Calu3 (cell line): ENCODE measurements at places on chromosomes 3 and 15. TPM values are rescaled to one million over a fixed set of nuclear protein-coding genes. Genes with fewer than 3 reads are reported as not detected.

The ARPIN gene
- total RNA-seq, result 19.1 and 20.1 TPM in 2 replicates

The FBXL2 gene
- total RNA-seq, result 11.5 and 12.6 TPM in 2 replicates

The TAMM41 gene
- total RNA-seq, result 22.8 and 26.3 TPM in 2 replicates

The LHFPL4 gene
- not detected in 2 replicates for total RNA-seq

DNA sequence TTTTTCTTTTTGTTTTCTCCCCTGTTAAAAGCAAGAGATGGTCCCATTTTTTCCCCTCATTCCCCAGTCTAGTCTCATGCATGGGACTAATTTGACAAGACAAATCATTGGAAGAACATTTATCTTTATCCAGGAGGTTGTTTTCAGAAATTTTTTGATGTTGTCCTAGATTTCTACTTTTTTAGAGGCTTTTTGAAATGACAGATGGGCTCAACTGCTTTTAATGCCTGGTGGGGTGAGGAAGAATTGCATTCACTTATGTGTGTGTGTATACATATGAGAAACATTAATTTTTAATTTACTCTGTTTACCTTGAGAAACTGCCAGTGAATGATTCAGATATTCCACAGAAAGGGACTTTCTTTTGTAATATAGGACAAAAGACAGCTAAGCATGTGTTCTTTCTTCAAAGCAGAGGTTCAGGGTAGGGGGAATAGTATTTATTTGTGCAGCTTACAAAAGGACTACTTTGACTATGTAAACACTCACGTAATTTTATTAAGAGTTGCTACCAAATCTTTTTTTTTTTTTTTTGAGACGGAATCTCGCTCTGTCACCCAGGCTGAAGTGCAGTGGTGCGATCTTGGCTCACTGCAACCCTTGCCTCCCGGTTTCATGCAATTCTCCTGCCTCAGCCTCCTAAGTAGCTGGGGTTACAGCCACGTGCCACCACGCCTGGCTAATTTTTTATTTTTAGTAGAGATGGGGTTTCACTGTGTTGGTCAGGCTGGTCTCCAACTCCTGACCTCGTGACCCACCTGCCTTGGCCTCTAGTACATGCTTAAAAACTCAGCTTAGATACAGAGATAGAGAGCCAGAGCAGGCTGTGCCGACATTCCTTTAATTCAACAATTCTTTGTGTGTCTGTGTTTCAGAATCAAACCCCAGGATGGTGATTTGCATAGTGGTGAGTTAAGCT, 130.1 kb upstream of the RARB start:
- peak; percentile 25 for DNase-seq

DNA sequence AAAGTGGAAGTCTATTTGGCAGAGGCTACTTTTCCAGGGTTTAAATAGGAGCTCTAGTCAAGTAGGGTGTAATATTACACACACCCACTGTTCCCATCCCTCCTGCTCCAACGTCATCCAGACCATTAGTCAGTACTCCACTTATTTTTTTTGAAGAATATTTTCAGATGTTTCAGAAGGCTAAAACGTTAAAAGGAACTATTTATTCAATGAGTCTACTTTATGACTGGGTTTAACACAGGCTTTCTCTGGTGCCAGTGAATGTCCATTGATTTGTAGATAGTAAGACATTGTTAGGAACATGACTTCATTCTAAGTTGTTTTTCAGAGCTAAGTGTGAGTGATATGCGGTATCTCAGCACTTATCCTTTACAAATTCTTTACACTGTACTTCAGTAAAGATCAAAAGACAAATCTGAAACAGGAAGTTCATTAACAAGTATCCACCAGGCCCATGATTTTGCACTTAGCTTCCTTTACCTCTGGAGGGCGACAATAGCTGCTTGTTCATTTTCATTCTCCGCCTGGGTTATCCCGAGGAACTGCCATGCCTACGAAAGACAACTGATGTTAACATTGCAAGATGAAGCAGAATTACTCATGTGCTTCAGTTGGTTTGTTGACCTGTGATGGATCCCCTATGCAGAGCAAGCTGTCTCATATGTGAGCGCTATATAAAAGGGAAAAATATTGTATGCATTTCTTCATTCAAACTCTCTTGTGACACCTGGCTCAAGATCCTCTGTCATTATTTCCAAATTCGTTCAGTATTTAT, 158.7 kb downstream of the USP13 start:
- peak; percentile 77 for DNase-seq

DNA sequence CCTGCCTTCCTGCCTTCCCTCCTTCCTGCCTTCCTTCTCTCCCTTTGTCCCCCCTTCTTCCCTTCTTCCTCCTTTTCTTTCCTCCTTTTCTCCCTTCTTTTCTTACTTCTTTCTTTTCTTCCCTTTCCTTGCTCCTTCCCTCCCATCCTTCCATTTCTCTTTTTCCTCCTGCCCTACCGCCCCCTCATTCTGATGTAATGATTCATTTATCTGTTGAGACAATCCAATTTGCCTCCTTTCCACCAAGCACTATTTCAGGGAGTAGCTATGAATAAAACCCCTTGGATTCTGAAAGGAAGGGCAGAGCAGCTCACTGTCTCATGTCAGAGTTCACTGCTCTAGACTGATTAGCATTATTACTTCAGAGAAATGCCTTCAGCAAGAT, 462.6 kb downstream of the PDCD6IP start:
- no peak for DNase-seq

- no peak for DNase-seq
These were observed 9.2 kb downstream of the CCDC14 start for GRCh38 chr3:123951522-123952447.

GRCh38 chr3:35737527-35737926, 98.2 kb downstream of the ARPP21 start:
- no peak for DNase-seq

DNA sequence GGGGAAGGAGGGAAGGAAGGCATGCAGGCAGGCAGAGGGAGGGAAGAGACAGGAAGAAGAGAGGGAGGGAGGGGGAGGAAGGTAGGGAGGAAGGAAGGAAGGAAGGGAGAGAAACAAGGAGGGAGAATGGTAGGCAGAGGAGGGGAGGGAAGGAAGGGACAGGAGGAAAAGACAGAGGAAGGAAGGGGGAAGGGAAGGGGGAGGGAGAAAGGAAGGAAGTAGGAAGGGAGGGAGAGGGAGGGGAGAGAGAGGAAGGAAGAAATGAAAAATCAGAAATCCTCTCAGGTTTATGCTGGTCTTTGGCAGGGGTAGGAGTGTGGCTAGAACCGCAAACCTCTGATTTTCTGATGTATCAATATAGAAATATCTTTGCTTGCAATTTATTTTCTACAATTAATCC, 4.2 kb downstream of the PRTG start:
- no peak for DNase-seq

- DNase-seq, result no peak
These were observed 254.2 kb downstream of the EBLN2 start for GRCh38 chr3:73315706-73316105.
